ENCODE measurements at places on chromosomes 13 and 19.

GRCh38 chr19:18425515-18426415 is 6.6 kb downstream of the SSBP4 start:
- DNase-seq, result no peak

DNA sequence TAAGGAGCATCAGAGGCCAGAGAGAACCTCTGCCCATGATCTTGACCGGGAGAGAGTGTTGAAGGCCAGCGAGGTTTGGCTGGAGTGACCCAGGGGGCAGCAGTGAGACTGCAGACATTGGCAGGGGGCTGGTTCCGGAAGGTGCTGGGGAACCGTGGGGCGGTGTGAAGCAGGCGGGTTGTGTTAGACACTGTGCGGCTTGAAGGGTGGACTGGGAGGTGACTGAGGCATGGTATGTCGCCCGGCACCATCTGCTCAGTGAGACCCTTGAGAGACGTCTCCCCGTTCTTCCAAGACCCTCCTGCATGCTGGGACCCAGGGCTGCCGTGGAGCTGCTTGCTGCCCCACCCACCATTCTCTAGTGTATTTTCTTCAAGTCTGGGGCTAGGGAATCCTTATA is 24.6 kb downstream of the CARM1 start:
- no peak for DNase-seq

DNA sequence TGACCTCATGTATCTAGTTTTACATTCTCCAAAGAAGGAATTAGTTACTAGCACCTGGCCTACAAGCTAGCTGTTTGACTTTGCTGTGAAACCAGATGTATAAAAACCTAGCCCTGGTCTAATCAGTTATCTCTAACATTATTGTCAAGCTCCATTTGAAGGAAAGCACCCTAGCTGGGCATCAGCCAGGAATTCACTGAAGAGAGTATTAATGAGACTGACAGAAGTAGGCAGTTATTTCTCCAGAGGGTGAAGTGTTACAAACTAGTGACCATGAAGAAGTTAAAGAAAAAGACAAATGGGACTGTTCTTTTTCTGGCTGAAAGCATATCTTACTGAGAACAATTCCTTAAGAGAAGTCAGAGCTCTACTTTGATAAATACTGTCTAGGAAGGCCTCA is 2529.3 kb upstream of the PCDH20 start:
- DNase-seq, result no peak

- DNase-seq, result no peak
These were observed 13.9 kb downstream of the VSTM2B start for GRCh38 chr19:29539670-29540069.

DNA sequence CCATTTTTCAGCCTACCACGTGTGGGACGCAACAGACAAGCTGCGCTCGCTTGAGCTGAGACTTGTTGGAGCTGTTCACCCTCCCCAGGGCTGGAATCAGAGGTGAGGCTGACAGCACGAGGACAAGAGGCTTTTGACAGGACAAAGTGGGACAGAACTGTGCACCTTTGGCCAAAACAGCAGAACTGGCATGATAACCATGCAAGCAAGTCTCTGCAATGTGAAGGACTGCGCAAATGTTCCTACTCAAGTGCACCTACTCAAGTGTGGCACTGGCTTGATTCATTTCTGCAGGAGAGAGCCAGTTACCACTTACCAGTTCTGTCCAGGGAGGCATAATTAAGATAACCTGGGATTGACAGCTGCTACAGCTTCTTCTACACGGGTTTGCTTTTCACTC is 62.2 kb upstream of the TM9SF2 start:
- DNase-seq, result no peak

DNA sequence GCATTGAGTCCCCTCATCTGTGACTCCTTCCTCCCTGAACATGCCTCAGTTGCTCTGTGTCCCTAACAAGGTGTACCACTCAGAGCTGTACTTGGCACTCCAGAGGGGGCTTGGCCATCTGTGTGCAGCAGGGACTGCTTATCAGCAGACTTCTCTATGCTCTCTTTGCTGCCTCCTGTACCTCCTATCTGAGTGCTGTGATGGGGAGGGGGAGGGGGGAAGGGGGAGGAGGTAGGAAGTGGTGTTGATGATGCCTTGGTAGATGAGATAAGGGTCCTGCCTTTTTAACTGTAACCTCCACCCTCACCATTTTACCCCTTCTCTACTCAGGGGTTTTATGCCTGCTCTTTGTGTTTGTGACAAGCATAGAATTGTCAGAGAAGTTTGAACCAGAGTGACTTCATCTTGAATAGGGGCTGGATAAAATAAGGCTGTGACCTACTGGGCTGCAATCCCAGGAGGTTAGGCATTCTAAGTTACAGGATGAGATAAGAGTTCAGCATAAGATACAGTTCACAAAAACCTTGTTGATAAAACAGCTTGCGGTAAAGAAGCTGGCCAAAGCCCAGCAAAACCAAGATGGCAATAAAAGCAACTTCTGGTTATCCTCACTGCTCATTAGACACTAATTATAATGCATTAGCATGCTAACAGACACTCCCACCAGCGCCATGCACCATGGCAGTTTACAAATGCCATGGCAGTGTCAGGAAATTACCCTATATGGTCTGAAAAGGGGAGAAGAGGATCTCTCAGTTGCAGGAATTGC is 13.2 kb downstream of the PCDH8 start:
- DNase-seq, result no peak

GRCh38 chr13:26855921-26856320 is 95.3 kb upstream of the GPR12 start:
- DNase-seq, result no peak

DNA sequence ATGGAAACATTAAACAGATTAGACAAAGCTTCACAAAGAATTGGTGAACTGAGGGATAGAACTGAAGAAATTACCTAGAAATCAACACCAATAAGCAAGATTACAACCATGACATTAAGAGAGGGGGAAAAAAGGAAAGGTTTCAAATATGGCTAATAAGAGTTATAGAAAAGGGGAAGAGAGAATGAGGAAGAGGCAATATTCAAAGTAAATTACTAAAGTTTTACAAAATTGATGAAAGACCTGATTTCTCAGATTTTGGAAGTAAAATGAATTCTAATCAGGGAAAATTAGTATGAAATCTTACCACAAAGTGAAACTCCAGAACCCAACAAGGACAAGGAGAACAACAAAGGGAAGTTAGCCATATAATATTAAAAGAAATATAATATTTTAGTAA is 187.4 kb downstream of the NBEA start:
- no peak for DNase-seq

- DNase-seq, result peak; percentile 46
These were observed 37.7 kb downstream of the LHFPL6 start for GRCh38 chr13:39565036-39565949.

DNA sequence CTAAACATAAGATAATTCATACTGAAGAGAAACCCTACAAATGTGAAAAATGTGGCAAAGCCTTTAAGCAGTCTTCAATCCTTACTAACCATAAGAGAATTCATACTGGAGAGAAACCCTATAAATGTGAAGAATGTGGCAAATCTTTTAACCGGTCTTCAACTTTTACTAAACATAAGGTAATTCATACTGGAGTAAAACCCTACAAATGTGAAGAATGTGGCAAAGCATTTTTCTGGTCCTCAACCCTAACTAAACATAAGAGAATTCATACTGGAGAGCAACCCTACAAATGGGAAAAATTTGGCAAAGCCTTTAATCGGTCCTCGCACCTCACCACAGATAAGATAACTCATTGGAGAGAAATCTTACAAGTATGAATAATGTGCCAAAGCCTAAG is 40.6 kb downstream of the ZNF254 start:
- DNase-seq, result no peak

GRCh38 chr13:110431425-110432294 is 124.6 kb downstream of the COL4A2 start:
- DNase-seq, result no peak

- DNase-seq, result no peak
These were observed 78.5 kb upstream of the PCDH8 start for GRCh38 chr13:52926971-52927370.

GRCh38 chr13:59495936-59496512 is 667.7 kb downstream of the DIAPH3 start:
- DNase-seq, result no peak

DNA sequence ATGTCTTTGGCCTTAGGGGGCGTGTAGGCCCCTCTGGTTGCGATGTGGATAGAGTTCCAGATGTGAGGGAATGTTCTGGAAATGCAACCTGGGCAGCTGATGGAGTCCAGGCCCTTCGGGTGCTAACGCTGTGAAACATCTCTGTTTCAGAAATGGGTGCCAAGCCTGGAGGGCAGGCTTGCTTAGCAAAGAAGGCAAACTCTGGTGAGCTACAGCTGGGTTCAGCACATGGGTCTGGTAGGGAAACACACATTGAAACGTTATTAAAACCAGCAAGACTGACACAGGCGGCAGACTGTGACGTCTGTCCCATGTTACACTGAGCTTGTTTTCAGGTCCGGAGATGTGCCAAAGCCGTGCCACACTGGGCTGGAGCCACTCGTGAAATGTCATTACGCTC is 8.6 kb upstream of the CDC16 start:
- DNase-seq, result no peak

GRCh38 chr19:28605501-28606268 is 607.3 kb downstream of the UQCRFS1 start:
- DNase-seq, result no peak

- DNase-seq, result no peak
These were observed 37.3 kb downstream of the PHF11 start for GRCh38 chr13:49533011-49533410.

GRCh38 chr13:33349288-33349985 is 63.9 kb upstream of the STARD13 start:
- DNase-seq, result no peak

DNA sequence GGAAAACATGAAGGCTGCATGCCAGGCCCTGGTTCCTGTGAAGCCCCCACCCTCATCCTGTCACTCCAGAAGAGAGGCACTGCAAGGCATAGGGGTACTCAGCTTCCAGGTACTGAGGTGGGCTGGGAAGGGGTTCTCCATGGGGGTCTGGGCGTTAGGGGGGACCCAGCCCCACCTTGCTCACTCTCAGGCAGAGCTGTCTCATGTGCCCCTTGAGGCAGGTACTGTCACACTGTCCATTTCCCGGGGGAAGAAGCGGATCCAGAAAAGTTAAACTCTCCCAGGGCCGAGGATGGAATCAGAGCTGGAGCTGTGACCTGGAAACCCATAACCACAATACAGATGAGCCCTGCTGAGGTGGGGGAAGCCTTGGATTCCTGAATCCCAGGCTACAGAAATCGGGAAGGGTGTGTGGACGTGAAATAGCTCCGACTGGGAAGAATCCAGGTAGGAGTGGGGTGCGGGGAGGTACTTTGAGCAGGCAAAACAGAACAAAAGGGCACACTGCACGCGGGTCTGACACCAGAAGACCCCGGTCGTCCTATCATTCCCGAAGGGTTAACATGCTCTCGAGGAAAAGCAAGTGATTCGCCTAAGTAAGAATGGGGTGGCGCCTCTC is 540 bp upstream of the USE1 start:
- DNase-seq, result no peak

DNA sequence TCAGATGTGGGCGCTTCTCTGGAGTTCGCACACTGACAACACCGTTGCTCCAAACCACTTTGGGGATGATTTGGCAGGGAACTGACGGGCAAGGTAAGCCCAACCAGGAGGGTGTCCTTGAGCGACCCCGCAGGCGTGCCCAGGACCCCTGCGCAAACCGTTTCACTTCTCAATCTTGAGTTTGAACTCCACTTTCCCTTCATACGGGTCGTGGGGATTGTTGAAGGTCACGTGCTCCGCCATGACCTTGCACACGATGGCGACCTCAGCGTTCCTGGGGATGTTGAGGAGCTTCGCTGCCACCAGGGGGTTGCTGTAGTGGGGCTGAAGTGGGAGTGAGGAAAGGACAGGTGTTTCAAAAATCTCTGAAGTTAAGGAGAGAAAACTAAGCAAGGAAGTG is 8.8 kb downstream of the ATP4B start:
- DNase-seq, result no peak

GRCh38 chr13:29369060-29369743 is 226.3 kb downstream of the SLC7A1 start:
- no peak for DNase-seq

Data from AG09319 (cell line).